ENCODE measurements at places on chromosomes 7 and 10.
A peak's percentile ranks its signal among the peaks of the same experiment; 100 is the strongest.

GRCh38 chr7:137381045-137381444, 37.5 kb upstream of the PTN start:
- no peak for DNase-seq

GRCh38 chr10:6458814-6459213, 121.3 kb downstream of the PRKCQ start:
- DNase-seq = no peak

- DNase-seq = no peak
These were observed 224.4 kb downstream of the NEBL start for GRCh38 chr10:20672741-20673140.

- DNase-seq = no peak
These were observed 124.3 kb downstream of the CUX1 start for GRCh38 chr7:101941481-101942383.

GRCh38 chr7:139992353-139993044, 70.3 kb downstream of the PARP12 start:
- no peak for DNase-seq

DNA sequence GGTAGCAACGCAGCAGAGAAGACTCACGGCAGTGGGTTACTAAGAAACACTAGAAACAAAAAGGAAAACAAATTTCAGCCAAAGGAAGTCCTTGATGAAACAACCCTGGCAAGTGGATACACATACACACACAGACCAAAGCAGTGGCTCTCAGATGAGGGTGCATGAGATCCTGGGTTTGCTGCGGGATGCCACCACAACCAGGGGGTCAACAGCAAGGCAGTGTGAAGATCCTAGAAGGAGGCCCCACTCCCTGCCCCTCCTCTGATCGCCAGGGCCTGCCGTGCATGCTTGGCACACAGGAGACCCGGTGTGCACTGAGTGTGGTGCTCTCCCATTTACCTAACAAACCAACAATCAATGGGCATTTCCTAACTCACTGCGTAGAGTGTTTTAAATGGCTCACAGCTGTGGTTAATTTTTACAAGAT, 252.3 kb upstream of the KLF14 start:
- peak; percentile 18 for DNase-seq

GRCh38 chr10:5575482-5576153, 50.9 kb downstream of the CALML3 start:
- DNase-seq = no peak

DNA sequence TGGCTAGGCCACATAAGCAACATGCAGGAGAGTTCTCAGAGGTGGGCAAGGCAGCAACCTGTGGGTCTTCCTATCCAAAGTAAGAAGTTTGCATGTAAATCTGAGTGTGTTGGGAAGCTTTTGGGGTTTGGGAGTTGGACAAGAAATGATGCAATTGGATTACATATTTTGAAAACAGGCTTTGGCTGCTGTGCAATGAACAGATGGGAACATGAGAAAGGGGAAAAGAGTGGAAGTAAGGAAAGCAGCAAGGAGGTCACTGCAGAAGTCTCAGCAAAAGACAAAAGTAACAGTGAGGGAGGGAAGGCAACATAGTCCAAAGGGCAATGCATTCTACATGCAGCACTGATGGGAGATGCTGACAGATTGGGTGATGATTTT, 61.1 kb upstream of the C10orf90 start:
- DNase-seq = no peak

DNA sequence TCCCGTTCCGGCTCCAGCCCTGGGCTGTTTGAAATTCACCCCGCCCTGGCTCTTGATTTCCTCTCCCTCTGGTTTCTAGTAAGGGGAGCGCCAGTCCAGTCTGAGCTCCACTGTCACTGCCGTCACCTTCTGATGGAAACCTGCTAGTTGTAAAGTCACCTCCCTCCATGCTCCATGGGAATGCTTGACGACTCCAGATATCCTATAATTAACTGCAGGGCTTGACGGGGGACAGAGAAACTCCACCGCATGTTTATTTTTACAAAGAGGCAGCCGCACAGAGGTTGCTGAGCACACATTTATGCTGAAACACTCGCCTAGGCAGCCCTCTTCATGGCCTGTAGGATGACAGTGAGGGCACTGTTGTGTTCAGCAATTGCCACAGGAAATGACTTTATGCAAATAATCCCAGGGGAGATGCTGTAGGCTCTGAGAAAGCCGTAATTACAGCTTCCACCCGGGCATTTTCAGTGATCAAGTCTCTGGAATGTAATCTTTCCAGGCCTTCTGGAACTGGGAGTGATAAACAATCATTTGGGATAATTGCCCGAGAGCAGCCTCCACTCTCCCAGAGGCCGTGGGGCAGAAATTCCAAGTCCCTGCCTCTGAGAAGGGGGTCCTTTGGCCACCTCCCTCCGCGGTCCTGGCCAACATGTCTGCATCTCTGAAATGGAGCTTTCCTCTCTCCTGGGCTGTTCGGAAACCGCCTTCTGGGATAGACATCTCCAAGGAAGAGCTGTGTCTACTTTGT, 300.5 kb downstream of the KLF6 start:
- no peak for DNase-seq

GRCh38 chr7:18212308-18212707, 184.7 kb upstream of the PRPS1L1 start:
- DNase-seq = no peak

- DNase-seq = no peak
These were observed 484 bp upstream of the DLX5 start for GRCh38 chr7:97025130-97025499.

DNA sequence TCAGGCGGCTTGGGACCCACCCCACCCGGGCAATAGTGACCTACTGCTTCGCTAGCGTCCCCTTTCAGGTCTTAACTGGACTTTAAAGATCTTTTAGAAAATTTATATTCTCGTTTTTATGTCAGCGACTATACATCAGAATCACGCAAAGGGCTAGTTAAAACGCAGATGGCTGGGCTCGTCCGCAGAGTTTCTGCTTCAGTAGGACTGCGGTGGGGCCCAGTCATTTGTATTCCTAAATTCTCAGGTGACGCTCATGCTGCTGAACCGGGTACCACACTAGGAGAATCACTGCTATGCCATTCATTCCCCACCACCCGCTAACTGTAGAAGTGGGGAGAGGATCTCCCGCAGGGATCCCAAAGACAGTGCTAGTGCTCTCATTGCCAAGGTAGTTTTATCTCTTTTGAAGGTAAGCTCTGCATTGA, 12.0 kb upstream of the SP8 start:
- no peak for DNase-seq

DNA sequence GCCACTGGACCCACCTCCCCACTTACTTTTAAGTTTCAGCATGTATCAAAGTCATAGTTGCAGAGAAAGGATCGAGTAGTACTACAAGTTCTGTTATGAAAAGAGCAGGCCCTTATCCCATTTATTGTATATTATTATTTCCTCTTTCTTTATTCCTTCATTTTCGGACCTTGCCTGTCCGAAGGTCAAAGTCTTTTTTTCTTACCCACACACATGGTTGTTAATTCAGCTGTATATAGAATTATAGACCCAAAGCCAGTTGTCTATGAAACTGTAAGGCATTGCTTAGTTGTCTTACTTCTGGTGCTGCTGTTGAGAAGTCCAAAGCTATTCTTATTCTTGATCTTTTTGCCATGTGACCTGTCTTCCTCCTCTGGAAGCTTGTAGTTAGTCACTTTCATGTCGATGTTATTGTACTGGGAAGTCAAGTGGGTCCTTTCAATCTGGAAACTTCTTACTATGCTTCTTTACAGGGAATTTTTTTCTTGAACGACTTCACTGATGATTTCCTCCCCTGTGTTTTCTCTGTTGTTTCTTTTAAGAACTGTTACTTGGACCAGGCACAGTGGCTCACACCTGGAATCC, 8.3 kb downstream of the NUDT5 start:
- DNase-seq = no peak

DNA sequence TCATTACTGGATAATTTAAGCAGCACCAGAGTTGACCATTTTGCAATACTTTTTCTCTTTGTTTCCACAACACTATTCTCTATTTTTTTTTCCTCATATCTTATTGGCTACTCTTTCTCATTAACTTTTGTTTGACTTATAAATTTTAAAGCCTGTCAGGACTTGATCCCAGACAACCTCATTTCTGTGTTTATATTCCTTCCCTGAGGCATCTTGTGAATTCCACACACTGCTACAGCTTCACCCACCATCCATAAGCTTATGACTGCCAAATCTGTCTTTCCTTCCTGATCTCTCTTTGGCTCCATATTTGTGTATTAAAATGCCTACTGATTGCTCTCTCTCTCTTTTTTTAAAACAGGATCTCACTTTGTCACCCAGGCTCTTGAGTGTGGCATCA, 124.6 kb upstream of the MBL2 start:
- DNase-seq = no peak

- DNase-seq = no peak
These were observed 724.6 kb upstream of the CELF2 start for GRCh38 chr10:10293041-10293440.

DNA sequence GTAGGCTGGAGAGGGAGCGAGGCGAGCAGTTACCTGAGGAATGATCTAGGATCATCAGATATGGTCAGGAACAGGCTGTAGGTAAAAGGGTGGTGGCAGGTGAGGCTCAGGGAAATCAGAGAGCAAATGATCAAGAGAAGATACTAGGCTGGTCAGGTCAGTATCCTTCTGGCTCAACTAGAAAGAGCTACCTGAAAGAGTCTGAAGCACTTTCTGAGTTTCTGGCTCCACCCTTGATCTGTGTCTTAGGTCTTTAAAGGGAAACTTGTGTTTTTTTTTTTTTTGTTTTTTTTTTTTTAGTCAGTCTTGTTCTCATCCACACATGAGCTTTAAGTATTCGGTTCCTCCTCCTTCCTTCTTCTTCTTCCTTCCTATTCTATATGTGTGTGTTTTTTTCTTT, 10.5 kb downstream of the ADAM22 start:
- DNase-seq = no peak

DNA sequence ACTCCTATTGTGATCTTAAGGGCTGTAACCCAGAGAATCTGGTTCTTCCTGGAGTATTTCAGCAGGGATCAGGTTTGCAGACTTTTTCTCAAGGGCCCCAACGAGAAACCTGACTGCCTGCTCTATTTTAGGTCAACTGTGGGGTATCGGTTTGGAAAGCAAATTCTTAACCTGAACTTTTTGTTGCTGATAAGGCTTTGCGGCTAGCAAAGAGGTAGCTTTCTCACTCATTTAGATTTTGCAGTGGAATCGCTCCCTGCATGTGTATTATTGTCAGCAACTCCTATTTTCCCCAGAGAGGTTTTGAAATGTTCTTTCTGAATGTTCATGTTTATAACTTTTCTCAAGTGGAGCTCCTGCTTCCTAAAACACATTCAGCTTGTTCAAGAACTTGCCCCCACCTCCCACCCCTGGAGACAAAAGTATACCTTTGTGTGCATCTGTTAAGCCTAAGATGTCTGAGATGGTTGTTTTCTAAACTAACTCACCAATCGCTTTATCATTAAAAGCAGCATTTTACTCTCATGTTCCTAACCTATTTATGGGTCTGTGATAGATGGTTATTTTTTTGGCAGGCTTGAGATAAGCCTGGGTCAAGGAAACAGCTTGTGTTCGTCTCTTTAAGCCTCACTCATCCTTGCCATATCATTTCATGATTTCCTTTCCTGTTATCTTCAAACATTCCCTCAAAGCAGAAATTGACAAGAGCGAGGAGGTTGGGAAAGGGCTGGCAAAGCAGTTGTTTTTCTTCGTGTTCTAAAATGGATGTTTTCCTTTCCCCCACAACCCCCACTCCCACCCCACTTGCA, 129.8 kb downstream of the BAMBI start:
- DNase-seq = no peak

DNA sequence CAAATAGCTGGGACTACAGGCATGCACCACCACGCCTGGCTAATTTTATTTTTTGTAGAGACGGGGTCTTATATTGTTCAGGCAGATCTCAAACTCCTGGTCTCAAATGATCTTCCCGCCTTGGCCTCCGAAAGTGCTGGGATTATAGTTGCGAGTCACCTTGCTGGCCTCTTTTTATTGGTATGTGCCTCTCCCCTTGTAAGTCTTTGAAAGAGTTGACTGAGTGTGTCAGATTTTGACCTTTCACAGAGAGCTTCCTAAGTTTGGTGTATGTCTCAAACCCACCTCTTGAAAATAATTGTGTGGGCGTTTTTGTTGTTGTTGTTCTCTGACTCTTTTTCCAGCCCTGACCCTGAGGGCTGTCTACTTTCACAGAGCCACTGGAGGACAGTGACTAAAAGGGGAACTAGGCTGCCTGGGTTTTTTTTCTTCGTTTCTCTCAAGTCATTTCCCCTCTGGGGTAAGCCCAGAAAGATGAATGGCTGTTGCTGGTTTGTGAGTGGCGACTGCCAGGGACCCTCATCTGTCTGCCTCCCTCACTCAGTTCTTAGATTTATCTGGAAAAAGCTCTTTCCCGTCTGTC, 262.8 kb downstream of the ZEB1 start:
- DNase-seq = no peak

GRCh38 chr10:65183236-65183635, 1662.0 kb downstream of the REEP3 start:
- DNase-seq = no peak

DNA sequence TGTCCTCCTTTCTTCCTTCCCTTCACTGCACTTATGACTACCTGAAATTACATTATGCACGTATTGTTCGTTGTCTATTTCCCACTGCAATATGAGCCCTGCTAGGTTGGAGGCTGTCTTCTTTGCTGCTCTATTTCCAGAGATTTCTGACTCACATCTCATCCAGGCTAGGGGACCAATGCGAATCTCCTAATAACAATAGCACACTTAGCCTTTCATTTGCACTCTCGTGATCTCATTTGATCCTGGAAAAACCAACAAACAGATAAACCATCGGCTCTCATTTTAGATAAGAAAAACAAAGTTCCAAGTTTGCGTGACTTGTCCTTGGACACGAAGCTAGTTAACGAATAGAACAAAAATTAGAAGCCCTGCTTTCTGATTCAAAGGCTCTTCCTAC, 1.4 kb downstream of the ZNF438 start:
- no peak for DNase-seq

GRCh38 chr10:110411047-110411410, 86.7 kb upstream of the DUSP5 start:
- no peak for DNase-seq
